ENCODE measurements at places on chromosomes 13 and 19.

DNA sequence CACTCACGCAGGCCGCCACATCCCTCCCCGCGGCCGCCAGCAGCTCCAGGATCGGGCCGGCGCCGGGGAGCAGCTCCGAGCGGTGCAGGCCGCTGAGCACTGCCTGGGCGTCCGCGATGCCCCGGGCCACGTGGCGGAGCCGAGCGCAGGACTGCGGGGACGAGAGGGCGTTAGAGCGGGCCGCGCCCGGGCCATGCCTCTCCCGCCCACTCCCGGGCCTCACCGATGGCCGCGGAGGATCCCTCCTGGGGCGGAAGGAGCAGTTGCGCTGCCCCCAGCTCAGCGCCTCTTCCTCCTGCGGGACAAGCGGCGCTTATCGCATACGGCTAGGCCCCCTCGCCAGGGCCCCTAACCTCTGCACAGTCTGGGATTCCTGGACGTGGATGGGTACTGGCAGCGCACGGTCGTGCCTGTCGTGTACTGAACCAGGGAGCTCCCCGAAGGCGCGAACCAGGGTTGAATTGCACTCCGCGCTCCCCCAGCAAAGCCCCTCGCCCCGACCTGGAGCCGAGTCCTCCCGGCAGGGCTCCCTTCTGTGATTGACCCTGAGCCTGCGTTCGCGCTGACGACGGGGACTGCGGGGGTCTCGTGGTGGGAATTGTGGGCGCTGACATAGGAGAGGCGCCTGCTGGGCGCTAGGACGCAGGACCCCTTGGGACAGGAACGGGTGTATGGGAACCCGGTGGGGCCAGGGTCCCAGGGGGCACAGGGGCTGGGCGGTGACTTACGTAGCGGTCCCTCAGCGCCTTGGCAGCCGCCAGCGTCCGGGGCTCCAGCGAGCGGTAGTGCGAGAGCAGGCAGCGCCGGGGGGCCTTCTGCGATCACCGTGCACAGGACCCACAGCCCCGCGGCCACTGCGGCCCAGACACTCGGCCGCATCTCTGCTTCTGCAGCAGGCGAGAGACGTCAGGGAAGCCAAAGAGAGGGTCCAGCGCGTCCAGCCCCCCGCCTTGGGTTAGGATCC is 673 bp downstream of the IFNL4 start:
- DNase-seq = no peak

- no peak for DNase-seq
Measured at GRCh38 chr19:27860309-27860934, 1352.5 kb downstream of the UQCRFS1 start.

DNA sequence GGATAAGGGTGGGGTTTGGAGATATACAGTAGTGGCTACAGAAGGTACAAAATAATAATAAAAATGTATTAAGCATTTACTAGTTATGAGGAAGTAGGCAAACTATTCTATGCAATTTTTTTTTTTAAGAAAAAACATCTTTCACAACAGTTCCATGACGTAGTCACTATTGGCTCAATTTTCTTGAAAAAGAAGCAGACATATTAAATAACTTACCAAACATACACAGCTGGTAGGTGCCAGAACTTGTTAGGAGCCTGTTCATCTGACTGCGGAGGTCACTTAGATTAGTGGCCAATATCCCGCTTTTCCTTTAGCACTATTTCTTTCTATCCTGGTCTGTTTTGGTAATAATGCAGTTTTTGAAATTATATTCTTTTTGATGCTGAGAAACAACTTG is 593.5 kb downstream of the KCTD12 start:
- DNase-seq = no peak

DNA sequence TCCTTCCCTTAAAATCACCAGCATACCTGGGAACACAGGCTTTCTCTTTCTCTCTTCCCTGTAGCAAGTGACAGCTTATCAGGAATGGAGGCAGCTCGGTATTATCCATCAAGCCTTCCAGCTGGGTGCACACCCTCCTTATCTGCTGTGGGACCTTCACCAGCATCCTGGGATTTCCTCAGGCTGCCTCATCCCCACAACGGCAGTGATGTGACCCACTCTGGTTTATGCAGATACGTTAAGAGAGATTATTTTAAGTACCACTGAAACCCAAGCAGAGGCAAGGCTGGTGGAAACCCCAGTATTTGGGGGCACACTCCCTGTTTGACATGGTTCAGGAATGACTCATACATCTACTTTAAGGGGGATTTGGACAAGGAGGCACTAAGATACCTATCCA is 192.1 kb downstream of the TM9SF2 start:
- DNase-seq = no peak

DNA sequence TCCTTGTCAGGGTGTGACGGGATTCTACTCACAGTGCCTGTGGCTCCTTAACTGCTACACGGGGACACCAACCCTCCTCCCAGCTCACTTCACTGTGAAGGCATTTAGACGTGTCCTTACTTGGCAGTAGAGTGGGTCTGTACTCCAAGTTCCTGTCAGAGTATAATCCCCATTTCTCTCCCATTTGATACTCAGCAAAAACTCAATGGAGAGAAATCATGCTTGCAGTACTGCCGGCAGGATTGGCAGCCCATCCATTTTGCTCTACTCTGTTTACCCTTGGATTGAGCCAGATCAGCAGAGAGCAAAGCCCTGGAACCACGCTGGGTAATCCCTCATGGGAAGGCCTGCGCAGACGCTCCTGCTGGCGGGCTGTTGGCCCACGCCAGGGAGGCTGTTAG is 28.9 kb downstream of the ARL11 start:
- no peak for DNase-seq

DNA sequence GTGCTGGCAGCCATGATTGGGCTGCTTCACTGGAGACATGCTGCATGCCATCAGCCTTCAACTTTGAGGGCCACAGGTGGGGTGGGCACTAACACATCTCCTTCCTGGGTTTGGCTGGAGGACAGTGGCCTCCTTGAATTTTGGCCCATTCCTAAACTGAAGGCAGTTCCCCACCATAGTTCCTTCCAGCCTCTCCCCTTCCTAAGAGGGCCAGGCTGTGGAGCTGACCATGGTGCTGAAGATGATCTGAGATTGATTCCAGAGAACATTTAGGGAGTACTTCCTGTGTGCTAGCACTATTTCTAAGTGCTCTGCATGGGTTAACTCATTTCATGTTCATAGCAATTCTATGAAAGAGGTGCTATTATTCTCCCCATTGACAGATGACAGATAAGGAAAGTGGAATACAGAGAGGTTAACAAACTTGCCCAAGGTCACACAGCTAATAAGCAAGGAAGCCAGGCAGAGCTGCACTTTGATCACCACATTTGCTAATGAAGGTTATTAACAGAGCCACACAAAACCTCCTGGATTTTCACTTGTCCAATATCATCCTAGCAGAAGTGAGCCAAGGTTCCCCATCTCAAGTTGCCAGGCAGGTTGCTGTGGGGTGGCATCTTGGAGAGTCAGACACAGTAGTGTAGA is 175.3 kb downstream of the ZIC5 start:
- DNase-seq = peak; percentile 31

DNA sequence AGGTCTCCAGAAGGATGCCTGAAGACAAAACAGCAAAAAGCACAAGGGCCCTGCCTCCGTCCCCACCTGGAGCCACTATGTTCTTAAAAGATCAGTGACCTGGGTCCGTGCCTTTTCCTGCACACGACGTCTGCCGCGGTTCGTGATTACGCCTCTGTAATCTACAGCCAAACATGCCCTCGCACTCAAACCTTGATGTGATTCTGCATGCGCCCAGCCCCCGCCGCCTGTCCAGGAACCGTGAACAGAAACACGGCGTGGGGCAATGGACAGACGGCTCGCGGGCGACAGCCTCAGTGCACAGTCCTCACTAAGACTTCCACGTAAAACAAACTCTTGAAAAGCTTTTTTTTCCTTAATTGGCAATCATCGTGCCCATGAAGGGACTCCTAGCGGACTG is 15.5 kb downstream of the C13orf46 start:
- DNase-seq = no peak

GRCh38 chr19:45191375-45191774 is 12.8 kb downstream of the BLOC1S3 start:
- DNase-seq = no peak

DNA sequence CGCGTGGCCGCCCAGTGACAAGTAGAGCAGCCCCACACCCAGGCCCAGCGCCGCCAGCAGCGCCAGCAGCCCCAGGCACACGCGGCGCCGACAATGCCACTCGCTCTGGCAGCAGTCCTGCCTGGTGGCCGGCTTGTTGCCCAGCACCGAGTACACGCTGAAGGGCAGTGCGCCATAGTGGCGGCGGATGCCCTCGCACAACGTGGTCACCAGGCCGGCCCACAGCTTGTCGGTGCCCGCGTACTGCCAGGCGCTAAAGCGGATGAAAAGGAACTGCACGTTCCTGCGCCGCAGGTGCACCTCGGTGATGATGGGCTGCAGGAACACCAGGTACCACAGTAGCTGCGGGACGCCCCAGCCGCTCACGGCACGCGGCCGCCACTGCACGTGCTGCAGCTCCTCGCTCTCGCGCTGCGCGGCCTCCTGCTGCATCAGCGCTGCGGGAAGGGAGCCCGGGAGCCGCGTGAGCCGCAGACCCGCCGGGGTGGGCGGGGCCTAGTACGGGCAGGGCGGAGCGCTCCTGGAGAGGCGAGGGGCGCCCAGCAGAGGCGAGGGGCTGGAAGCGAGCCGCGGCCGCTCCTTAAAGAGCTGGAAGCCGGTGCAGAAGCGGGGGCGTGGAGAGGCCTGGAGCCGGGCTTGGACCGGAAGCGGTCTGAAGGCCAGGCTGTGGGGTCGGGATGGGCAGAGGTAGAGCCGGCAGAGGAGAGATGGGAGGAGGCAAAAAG is 7.3 kb downstream of the NKPD1 start:
- peak; percentile 75 for DNase-seq

GRCh38 chr19:55642153-55643002 is 1.1 kb upstream of the ZNF581 start:
- DNase-seq = no peak

GRCh38 chr19:33794683-33795369 is 1.8 kb upstream of the KCTD15 start:
- no peak for DNase-seq

DNA sequence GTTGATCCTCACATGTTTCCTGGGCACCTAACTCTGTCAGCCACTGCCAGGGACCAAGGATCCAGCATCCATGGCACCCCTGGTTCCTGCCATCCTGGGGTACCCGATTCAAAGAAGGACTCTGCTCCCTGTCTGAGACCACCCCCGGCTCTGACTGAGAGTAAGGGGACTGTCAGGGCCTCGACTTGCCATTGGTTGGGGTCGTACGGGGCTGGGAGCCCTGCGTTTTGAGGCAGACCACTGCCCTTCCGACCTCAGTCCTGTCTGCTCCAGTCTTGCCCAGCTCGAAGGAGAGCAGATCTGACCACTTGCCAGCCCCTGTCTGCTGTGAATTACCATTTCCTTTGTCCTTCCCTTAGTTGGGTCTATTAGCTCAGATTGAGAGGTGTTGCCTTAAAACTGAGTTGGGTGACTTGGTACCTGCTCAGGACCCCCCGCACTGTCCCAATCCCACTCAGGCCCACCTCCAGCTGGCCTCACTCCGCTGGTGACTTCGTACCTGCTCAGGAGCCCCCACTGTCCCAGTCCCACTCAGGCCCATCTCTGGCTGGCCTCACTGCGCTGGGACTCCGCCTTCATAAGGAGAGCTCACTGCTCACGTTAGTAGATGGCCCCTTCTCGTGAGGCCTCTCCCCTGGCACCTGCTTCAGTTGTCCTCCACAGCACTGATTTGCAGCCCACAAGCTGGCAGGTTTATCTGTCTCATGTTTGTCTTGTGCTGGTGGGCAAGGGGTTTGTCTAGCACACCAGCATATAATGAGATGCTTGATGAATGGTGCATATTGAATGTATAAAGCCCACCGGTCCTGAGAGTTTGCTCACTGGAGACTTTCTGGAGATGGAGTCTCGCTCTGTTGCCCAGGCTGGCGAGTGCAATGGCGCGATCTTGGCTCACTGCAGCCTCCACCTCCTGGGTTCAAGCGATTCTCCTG is 3.9 kb downstream of the RPL28 start:
- DNase-seq = no peak

GRCh38 chr13:56189439-56189838 is 951.3 kb upstream of the PRR20A start:
- no peak for DNase-seq

DNA sequence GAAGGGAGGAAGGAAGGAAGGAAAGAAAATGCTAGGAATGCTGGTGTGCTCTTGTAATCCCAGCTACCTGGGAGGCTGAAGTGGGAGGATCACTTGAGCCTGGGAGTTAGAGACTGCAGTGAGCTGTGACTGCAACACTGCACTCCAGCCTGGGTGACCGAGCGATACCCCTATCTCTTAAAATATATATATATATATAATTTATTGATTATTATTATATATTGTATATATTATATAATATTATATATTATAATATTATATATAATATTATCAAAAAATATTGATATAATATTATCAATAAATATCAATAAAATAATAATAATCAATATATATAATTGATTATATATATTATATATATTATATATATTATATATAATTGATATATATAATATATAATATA is 8.6 kb upstream of the ADGRL1 start:
- no peak for DNase-seq

- DNase-seq = no peak
Measured at GRCh38 chr19:48310227-48310626, 15.1 kb upstream of the EMP3 start.

- DNase-seq = no peak
Measured at GRCh38 chr13:102325321-102325720, 76.5 kb downstream of the FGF14 start.

- DNase-seq = no peak
Measured at GRCh38 chr19:13299838-13300237, 149.6 kb downstream of the IER2 start.

DNA sequence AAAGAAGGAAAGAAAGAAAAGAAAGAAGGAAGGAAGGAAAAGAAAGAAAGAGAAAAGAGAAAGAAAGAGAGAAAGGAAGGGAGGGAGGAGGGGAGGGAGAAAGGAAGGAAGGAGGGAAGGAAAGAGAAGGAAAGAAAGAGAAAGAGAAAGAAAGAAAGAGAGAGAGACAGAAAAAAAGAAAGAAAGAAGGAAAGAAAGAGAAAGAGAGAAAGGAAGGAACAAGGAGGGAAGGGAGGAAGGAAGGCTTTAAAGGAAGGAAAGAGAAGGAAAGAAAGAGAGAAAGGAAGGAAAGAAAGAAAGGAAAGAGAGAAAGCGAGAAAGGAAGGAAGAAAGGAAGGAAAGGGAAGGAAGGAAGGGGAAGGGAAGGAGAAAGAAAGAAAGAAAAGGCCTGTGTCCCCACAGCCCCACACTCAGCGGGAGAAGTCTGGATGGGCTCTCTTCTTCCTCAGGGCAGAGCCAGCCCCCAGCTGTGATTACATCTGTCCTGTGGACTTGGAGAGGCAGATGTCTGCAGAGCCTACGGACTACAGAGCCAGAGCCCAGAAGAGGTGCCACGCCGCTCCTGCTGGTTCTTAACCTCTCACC is 9.6 kb downstream of the PTPRH start:
- DNase-seq = no peak

DNA sequence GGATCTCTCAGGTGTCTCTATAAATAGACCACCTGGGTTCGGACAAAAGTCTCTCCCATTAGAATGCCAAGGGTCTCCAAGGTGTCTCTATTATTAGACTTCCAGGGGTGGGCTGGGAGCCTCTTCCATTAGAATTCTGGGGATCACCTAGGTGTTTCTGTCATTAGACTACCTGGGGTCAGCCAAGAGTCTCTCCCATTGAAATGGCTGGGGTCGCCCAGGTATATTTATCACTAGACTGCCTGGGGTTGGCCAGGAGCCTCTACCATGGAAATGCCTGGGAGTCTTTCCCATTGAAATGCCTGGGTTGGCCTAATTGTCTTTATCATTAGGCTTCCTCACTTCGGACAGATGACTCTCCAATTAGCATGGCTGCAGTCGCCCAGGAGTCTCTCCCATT is 1565.5 kb downstream of the UQCRFS1 start:
- DNase-seq = no peak

GRCh38 chr13:43316946-43317353 is 293.6 kb downstream of the DNAJC15 start:
- DNase-seq = no peak

All from CMK (cell line).